ENCODE measurements at places on chromosomes 1 and 21.

DNA sequence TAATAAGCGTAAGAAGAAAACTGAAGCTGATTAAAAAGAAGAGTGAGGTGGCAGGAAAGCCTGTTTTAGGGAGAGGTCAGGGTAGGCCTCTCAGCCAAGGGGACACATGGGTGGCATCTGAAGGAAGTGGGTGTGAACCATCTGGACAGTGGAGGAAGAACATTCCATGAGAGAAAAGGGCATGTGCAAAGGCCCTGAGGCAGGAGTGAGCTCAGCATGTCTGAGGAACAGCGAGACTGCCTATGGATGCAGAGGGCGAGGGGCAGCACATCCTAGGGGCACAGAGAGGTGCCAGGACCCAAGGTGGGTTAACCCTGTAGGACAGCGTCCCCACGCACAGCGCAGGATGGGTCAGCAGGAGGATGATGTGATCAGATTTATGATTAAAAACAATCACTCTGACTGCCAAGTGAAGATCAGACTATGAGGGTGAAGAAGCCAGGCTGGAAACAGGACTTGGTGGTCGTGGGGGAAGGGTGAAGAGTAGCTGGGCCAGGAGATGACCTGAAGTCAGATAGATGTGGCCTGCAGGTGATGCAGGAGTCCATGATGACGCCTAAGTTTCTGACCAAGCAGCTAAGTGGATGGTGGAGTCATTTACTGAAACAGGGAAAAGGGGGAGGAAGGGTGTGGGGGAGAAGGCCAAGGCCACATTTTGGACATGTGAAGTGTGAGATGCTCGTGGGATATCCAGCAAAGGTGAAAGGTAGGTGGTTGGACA is 37.9 kb downstream of the PABPC4 start:
- DNase-seq = no peak

DNA sequence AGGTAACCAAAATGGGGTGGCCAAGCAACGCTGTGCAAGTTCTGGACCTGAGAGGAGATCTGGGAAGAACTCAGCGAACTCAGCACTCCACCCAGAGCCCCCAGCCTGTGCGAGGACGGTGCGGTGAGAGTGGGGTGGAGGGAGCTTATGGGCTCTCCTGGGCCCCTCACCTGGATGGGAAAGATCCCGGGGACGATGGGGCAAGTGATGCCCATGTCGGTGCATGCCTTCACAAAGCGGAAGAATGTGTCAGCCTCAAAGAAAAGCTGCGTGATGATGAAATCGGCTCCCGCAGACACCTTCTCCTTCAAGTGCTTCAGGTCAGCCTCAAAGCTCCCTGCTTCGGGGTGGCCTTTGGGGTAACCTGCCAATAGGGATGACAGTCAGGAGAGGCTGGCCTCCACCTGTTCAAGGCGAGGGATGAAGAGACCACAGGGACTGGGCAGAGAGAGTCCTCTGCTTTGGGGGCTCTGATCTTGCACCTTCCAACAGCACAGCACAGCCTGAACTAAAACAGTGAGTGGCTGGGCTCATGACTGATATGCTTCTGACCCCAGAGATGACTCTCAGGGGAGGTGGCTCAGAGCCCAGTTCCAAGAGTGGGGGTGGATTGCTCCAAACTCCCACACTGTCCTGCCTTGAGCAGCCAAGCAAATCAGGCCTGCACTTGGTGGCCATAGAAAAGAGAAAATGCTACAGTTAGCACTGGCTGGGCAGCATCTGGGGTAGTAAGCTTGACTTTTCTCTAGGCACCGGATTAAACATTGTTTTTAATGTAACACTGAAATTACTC is 9.5 kb downstream of the MTHFR start:
- no peak for DNase-seq

- DNase-seq = no peak
Observed at GRCh38 chr21:34526241-34526617, 14.2 kb upstream of the KCNE1 start.

DNA sequence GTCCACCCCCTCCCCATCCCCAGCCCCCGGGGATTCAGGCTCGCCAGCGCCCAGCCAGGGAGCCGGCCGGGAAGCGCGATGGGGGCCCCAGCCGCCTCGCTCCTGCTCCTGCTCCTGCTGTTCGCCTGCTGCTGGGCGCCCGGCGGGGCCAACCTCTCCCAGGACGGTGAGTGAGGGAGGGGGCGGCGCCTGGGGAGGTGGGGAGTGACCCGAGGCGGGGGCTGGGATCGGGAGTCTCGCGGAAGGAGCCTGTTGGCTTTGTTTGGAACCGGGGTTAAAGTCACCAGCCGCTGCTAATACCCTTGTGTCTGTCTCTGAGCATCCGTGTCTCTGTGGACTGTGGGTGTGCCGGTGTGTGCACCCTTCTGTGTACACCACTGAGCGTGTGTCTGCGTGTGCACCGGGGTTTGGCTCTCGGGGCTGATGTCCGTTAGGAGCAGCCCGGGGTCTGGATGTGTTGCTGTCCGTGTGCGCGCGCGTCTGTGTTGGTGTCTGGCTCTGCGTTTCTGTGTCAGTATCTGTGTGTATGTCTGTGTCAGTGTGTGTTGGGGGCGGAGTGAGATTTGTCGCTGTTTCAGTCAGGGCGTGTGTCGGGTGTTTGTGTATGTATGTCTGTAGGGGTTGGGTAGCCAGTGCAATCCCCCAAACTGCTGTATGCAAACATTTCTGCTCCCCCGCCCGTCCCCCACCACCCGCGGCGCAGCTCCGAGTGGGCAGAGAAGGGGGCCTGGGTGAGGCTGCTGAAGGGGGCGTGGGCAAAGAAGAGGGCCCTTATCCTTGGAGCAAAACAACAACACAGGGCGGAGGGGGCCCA is 480 bp downstream of the CADM3 start:
- DNase-seq = no peak

- no peak for DNase-seq
Observed at GRCh38 chr1:79726911-79727310, 720.4 kb upstream of the ADGRL4 start.
